Omental fat pad (tissue), 4 donors: ENCODE measurements at places on chromosomes 2 and 18.

DNA sequence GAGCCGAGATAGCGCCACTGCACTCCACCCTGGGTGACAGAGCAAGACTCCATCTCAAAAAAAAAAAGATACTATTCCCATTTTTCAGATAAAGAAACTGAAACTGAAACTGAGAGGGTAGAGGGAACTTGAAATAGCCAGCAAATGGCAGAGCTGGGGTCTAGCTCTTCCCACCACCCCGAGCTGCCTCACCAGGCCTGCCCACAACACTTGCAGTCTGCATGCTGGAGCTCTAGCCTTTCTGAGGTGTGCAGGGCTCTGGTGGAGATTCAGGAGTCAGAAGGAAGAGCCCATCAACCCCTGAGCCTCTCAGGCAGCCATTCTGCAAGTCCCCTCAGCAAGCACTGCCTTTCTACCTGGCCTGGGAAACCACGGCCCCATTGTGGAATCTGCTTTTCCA lies 14.3 kb downstream of the EDAR start:
- no peak for DNase-seq

DNA sequence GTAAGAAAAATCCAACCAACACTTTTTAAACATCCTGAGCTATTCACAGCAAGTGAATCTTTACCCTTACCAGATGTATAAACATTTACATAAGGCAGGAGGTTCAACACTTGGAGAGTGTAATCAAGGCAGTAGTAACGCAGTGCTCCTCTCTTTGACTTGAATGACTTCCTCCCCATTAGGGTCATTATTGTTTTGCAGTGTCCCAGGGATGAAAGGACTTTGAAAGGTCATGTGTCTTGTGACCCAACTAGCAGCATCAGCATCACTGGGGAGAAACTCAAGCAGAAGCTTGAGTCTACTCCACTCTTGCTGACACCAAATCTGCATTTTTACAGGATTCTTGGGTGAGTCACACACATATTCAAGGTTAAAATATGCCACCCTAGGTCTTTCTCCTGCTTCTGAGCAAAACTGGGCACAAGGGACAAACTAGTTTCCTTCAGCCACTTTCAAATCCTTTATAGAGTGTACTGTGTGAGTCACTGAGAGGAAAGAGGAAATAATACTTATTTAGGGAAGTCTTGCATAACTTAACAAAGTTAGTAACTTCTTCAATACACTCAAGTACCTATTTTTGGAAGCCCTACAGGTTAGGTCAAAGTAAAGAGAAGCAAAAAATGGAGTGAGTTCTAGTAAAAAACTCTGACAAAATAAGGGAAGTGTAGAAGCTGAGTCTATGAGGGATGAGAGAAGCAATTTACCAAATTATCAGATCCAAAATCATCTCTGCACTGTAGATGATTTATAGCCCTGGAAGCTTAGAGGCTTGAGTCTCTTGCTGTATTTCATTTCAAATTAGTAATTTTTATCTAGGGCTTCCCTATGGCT lies 51.0 kb upstream of the EML4 start:
- DNase-seq: no peak

DNA sequence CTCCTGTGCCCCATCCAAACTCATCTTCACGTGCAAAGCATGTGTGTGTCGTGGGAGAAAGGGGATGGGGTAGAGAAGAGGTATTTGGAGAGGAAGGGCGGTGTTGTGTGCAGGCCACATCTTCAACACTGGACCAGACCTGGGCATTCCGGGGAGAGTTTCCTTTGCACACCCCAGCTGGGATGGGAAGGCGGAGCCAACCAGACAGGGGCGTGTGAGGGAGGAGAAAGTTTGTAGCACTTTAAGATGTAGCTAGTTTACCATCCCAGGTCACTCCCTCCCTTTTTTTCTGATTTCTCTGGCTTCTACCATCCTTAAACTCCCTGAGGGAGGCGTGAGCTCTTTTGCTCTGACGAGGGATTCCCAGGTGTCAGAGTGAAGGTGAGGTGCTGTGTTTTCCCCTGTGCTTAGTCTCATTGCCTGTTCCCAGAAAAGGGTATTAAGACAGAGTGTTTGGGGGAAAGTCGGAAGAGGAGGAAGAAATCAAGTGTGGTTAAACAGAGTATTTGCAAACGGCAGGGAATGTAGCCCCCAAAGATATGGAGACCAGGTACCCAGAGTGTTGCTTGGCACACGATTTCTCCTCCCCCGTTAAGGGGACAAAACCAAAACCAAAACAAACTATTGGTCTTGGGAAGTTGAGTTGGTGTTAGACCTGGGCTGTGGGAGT lies 1.6 kb downstream of the SETBP1 start:
- no peak for DNase-seq

DNA sequence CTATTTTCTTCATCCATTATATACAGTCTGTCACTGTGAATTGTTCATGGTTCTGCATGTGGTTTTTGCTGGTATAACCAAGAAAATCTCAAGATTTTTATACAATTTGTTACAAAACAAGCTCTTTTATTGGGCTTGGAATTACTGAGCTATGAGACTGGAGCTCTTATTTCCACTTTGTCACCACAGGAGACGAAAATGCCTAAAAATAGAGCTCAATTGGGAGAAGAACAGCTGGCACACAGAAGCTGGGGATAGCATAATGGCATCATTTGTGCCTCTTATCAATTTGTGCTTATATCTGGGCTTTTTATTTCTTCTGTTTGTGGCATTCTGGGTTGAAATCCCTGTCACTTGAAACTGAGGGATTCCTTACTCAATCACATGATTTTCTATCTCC lies 219.1 kb downstream of the CALCRL start:
- DNase-seq: no peak

DNA sequence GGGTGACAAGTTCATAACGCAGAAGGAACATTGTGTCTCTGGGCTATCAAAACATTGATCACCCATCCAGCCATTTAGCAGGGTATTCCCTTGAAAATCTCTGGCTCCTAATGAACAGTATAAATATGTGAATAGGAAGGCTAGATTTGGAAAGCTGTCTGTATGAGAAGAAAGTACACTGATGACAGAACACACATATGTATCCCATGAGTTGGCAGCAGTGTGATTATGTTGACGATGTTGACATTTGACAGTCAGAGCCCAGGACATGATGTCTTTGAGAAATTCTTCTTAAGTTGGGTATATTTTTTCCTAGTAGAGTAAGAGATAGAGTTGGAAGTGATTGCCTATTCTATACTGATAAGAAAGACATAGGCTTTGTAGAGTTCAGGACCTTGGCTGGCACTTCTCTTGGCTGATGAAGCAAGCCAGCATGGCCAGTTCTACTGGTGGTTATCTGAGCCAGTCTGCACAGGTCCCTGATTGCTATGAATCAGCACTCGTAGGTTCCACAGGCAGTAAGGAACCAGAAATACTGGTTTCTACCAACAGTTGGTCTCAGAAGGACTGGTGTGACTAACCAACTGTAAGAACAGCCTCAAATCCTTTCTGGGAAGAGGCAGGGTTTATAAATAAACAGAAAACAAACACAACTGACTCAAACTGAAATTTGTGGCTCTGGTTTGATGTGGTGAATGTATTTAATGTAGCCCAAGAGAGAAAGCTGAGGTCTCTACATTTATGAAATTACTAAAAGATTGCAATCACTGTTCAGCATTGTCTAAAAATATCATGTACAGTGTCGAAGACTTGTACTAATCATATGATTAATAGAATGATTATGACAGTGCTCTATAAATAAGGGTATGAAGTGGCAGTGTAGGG lies 43.9 kb upstream of the RAPH1 start:
- DNase-seq: no peak

DNA sequence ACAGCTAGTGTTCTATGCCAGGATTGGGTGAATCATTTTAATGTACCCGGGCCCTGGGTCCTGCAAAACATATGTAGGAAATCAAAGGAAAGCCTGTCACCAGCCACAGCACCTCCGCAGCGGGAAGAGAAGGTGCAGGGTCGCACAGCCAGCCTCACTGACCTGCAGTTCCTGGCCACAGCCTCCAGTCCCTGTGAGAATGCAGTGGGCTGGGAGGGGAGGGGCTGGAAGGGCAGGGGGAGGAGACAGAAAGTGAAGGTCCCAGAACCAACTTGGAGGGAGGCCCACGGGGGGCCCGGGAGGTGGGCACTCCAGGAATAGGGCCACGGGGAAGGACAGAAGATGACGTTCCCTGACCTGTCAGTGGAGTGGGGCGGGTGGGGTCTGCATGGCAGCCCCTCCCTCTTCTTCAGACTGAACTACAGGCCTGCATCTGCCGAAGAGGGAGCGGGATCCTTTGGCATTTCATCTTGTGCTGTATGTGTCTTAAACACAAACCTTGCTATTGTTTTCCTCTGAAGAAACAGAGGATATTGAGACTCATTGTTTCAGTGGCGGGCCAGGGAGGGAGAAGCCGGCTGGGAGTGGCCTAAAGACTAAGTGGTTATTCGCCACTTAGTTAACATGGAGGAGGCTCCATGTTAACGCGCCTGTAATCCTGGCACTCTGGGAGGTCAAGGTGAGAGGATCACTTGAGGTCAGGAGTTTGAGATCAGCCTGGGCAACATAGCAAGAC lies 7.5 kb downstream of the MAL start:
- DNase-seq: no peak

- no peak for DNase-seq
Measured at GRCh38 chr2:133303150-133303549, 265.1 kb downstream of the NCKAP5 start.

GRCh38 chr18:59222341-59222740 lies 2.4 kb downstream of the GRP start:
- no peak for DNase-seq

DNA sequence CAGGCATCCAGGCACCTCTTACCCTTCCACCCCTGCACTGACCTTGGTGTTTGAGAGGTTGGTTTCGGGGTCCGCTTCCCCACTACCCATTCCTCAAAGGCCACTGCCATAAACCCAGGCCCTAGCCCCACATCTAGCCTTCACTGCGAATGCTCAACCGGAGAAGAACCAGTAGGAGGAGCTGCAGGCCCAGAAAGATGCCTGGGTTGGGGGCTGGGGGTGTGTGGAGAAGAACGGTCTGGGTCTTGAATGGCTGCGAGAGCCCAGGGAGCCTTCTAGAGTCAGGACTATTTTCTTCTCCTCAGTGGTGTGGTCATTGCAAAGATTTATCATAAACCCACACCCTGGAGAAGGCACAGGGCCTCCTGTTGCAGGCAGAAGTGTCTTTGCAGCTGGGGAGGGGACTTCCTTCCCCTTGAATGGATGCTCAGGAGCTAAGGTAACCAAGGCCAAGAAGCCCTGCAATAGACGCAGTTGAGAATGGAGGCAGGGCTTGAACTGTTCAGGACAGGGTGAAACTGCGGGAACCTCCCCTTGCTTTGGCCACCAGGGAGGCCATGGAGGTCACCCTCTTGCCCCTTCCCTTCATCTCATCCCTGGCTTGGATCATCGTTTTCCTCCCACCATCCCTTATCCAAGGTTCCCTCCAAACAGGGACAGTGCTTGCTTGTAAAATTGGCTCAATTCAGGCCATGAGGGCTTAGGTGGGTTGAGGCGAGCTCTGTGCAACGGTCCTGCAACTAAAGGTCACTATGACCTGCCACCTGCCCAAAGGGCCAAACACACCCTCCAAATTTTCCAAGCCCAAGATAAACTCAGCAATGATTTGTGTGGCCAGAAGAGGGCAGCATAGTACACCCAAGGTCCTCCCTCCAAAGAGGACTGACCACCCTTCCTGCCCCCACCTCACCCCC lies 20.9 kb downstream of the THNSL2 start:
- DNase-seq: no peak

GRCh38 chr18:79901665-79902064 lies 49.8 kb downstream of the SLC66A2 start:
- DNase-seq: no peak

DNA sequence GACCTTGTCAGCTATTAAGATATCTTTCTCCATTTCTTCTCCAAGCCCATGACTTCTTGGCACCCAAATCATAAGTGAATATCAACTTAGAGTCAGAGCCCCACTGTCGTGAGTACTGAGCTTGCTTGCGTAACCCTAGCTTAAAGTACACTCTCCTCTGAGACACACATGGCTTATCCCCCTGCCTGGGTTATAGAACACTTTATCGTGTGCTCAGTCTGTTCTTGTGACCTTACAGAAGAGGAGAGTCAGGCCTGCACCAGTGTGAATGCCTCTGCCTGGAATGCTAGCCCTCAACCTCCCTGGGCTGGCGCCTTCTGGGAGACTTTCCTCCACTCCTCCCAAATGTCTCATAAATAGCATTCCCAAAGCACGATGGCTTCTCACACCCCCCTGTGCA lies 79.3 kb downstream of the CEP192 start:
- DNase-seq: no peak

DNA sequence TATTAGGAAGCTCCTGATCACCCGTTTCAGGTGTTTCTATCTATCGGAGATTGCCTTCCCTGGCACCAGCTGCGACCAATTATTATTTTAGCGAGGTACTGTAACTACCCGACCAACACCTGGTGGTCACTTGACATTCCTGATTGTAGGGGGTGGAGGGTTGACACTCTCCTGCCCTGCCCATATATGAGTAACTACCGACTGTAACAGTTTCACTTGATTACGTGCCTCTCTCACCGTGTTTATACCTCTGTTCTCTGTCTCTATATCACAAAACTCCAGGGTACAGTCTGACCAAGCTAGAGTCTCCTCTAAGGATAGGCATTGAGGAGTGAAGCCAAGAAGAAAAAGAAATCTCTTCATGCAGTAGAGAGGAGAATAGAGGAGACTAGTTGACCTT lies 268.0 kb upstream of the LRATD1 start:
- no peak for DNase-seq

DNA sequence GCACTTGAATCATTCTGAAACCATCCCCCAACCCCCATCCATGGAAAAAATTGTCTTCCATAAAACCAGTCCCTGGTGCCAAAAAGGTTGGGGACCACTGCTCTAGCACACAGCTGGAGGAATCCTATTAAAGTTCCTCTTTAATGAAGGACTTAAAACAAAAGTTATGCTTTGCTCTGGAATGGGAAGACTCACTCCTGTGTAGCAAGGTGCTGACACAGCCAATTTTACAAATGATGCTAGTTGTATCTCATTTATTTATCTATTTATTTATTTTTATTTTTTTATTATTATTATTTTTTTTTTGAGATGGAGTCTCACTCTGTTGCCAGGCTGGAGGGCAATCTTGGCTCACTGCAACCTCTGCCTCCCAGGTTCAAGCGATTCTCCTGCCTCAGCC lies 58.9 kb upstream of the NDUFV2 start:
- DNase-seq: no peak

DNA sequence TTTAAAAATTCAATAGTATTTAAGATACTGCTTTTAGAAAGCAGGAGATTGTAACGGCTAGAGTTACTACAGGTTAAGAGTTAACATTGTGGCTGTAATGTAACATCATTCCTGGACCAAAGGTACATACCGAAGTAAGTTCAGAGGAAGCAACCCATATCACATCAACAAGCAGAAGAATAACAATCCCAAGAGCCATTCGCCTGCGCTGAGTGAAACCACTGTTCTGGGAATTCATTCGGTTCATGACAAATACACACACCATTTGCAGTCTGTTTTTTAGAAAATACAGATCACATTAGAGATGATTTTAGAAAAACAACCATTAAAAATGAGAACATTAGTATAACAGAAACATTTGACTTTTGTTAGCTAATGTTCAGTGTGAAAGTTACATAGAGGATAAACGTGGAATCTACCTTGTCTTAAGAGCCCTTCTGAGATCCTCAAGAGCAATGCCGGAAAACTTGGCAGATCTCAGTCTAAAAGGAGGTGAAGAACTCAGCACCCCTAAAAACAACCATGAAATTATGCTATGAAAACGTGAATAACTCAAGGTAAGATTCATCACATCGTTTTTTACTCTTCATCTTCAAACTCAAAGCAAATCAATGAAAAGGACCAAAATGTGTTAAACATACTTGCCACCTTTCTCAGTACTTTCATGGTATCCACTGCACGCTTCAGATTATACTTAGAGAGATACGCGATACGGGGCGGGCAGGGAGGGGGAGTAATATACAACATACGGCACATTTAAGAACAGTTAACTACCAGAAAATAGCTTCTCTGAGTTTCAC lies 1.2 kb downstream of the SLC35F5 start:
- DNase-seq: no peak

GRCh38 chr2:200962811-200963123 lies 693 bp downstream of the ORC2 start:
- no peak for DNase-seq
